Fibroblast of mammary gland (primary cell): ENCODE measurements at places on chromosomes 11 and 22.

- DNase-seq, result peak; percentile 11
These were observed 329.1 kb downstream of the TMEM135 start for GRCh38 chr11:87366763-87367405.

DNA sequence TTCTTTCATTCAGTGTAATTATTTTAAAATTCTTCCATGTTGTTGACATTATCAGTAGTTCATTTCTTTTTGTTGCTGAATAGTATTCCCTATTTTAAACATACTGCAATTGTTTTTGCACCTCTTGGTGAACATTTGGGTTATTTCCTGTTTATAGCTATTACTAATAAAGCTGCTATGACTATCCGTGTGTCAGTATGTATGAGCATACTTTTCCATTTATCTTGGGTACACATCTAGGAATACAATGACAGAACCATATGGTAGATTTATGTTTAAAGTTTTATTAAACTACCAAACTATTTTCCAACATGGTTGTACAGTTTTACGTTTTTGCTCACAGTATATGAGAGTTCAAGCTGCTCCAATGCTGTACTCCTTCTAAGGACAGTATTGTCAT is 22.0 kb upstream of the FIBIN start:
- peak; percentile 52 for DNase-seq

GRCh38 chr11:61092280-61092766 is 10.0 kb upstream of the CD5 start:
- no peak for DNase-seq

DNA sequence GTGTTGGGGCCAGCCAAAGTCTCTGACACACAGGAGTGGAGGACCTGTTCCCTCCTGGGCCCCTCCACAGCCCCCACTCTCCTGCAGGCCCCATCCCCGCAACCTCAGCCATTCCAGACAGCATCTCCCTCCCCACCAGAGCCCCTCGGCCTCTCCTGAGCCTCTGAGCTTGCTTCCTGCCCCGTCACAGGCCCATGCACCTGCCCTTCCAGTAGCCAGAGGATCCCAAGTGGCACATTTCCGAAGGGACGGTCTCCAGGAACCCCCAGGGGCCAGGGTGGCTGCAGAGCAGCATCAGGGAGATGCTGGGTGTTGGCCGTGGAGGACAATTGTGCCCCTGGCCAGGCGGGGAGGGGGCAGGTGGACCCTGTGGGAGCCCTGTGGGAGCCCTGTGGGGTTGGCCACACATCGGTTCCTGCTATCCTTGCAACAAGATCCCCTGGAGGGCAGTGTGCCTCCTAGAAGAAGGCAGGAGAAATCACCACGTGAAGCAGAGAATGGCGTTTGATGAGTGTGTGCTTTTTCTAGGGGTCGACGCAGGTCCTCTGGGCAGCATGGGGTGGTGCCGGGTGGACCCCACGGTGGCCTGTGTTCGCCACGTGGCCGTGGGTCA is 45.3 kb upstream of the PPARA start:
- DNase-seq, result no peak

DNA sequence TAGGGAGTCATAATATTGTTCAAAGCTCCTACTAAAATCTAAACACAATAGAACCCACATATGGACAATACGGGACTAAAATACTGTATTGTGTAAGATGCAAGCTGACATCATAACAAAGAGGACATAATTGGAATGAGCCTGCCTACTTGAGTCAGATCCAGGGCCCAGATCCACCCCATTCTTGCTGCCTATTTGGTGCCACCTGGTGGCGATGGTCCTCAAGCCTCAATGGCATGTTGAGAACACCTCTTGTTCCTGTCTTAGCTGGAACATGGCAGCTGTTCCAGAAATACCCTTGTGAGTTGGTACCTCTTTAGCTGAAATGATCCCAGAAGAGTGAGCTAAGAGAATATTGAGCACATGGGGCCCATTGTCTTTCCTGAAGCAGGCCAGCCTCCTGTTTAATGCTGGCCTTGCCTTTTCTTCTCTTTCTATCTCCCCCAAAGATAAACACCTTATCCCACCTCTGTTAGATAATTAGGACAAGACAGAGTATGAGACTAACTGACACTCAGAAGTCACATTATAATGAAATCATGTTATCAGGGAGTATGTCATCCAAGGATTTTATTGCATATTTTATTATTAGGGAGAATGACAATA is 680.9 kb upstream of the ANO5 start:
- peak; percentile 57 for DNase-seq

- no peak for DNase-seq
These were observed 62.0 kb upstream of the YPEL1 start for GRCh38 chr22:21797444-21798221.

GRCh38 chr11:41955066-41955465 is 495.6 kb upstream of the LRRC4C start:
- DNase-seq, result no peak

DNA sequence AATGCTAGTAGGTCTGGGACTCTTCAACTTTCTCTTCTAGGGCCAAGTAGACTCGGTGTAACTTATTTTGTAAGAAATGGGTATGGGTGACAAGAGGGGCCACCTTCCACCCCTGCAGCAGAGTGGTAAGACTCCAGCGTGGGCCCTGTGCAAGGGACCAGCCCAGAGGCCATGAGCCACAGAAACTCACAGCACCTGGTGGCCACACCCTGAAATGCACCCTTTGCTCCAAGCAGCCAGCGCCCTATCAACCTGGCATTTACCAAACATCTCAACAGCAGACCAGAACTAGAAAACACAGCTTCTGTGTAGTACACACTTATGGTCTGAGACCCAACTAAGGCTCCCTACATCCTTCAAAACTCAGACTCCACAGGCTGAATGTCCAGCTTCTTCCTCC is 5.7 kb downstream of the CDCA5 start:
- DNase-seq, result peak; percentile 35

DNA sequence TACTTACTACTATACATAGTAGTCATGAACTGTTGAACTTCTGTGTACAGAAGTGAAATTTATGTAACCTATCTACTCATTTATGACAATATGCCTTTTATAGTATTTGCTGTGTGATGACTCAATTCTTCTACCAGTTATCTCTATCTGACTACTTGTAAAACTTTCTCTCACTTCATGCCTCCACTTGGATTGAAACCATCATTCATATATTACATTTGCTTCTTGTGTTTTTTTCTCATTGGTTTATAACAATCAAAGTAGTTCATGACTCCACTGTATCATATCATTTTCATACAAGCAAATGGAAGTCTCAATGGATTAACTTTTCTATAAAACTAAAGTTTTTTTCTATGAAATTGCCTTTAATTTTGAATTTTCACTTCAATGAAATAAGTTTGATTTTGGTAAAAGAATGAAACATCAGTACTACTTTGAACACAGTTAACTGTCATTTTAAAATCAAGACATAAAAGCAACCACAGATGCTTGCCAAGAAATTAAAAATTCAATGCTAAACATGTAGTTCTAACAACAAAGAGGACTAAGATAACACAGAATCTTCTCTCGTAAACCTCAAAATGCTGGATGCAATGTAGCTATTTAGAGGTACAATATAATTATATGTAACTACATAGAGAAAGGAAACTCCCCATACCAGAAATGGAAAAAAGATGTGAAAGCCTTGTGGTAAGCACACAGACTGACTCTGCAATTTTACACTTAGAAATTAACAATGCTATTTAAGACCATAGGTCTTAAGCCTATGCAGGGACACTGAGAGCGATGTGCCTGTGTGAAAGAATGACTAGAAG is 27.6 kb upstream of the EXPH5 start:
- no peak for DNase-seq

DNA sequence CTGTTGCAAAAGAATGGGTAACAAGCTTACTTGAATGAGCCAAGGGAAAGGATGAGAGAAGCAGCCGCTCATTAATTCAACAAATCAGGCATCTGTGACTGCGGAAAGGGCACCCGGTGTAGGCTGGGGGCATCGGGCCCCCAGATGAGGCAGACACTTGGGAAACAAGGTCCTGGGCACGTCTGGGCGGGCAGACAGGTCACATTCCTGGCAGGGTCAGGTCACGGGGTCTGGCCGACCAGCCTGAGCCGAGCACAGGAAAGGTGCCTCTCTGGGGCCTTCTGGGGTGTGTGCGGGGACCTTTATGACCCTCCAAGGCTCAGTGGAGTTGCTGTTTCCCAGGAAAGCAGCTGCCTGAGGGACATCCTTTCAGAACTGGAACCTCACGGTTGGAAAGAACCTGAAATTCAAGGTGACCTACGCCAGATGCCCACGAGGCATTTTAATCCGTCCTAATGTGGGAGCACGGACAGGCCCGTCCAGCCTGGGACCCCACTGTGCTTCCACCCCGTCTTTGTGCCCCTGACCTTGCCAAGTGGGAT is 57.1 kb downstream of the ST14 start:
- DNase-seq, result no peak

DNA sequence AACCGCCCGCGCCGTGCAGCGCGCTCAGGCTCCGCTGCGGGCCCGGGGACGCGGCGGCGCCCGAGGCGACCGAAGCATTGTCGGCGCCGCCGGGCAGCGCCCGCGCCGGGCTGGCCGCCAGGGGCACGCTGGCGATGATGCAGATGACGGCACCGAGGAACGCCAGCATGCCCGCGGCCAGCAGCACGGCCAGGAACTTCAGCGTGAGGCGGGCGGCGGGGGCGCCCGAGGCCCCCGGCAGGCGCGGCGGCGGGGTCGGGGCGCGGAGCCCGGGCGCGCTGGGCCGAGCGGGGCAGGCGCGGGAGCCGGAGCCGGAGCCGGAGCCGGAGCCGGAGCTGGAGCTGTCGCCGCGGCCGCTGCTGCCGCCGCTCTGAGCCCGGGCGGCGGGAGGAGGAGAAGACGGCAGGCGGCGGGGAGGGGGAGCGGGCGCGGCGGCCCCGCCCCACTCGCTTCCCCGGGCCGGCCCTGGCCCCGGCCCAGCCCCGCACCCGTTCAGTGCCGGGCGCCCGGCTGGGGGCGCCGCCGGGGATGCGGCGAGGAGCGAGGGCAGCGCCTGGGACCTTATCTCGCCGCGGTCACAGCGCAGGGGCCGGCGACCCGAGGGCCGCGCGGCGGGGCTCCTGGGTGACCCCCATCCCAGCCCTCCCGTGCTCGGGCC is at the start of gene NPTXR:
Gene NPTXR, minus strand, starts transcription at position 372 of the 658 bp plus-strand sequence.
- DNase-seq, result no peak
